ENCODE measurements at places on chromosomes 11 and 22. TPM values are rescaled to one million over a fixed set of nuclear protein-coding genes. Genes with fewer than 3 reads are reported as not detected.

The UCP2 gene
- total RNA-seq, result 12.8 TPM

GRCh38 chr11:82981852-82982251, 80.3 kb downstream of the DDIAS start:
- H3K36me3 ChIP-seq, result peaks cover 13% of the 10 kb centered on the region
- H3K4me1 ChIP-seq, result no peaks in the 10 kb centered on the region
- no peak for DNase-seq
- peak overlapping the region; percentile 42 for H3K4me3 ChIP-seq
- no peak overlapping the region for H3K27ac ChIP-seq

DNA sequence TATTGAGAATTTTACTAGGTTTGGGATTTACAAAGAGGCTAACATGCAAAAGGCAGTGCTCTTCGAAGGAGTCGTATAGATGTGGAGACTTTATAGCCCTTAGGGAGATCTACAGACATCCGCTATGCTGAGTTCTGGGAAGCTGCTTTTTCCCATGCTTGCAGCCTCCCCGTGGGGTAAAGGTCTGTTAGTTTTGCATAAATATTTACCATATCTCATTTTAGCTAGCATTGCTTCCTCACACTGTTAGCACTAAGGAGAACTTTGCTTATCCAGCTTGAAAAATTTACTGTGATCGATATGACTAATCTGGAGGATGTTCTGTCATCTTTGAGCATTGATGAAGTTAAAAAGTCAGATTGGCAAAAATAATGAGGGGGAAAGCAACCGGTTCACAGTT, 18.6 kb downstream of the ARHGEF12 start:
- no peak overlapping the region for H3K4me3 ChIP-seq
- H3K4me1 ChIP-seq, result peaks cover 19% of the 10 kb centered on the region
- H3K27ac ChIP-seq, result no peak overlapping the region
- no peak for DNase-seq
- peaks cover 4% of the 10 kb centered on the region for H3K27me3 ChIP-seq

The DEUP1 gene
- total RNA-seq, result not detected

DNA sequence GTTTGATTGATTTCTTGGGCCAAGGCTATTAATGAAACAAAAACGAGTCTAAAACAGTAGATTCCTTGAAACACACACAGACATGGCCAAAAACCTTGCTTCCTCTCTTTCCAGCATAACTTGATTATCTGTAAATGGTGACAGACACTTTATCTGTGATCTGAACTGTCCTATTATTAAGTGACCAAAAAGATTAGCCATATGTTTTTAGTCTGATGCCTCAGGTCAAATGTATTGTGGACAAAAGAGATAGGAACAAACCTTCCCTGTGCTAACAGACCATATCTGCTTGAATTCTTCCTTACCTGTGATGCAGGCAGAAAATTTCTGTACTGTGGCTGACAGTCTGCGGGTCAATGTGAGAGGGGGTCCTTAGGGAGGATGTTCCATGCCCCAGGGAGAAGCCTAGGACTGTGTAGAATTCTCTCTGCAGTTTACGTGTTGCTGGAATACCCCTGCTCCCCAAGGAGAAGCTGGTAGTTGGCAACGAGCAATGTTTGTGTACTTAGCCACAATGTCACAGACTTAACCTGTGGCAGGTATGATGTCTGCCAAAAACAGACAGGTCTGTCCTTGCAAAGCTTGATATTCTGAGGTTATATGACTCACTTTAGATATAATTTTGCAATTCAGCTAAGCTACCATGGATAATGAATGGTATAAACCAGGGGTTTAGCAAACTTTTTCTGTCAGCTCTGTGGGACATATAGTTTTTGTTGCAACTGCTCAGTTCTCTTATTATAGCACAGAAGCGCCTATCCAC, 31.2 kb downstream of the C11orf71 start:
- peaks cover 2% of the 10 kb centered on the region for H3K4me1 ChIP-seq
- no peak overlapping the region for H3K4me3 ChIP-seq

DNA sequence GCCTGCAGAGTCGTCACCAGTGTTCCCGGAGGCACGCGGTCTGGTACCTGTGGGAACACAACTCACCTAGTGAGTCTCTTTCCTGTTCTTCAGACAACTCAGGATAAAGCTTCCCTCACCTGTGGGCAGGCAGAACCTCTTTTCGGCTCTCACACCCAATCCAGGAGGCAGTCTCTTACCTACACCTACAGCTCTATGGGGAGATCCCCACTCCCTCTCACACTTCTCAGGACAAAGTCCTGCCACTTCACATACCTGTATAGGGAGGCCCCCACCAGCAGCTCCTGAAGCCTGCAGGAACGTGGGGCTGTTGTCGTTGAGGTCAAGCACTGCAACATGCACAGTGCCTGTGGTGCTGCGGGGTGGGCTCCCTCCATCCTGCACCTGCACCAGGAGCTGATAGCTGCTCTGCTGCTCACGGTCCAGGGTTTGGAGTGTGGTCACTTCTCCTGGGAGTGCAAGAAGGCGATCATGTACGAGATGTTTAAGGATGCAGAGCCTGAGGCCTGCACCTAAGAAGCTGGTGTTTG, 12.2 kb upstream of the TPP1 start:
- peaks cover 54% of the 10 kb centered on the region for H3K36me3 ChIP-seq
- peaks cover 5% of the 10 kb centered on the region for H3K4me1 ChIP-seq
- peak overlapping the region; percentile 79 for H3K4me3 ChIP-seq
- no peak for DNase-seq
- peaks cover 15% of the 10 kb centered on the region for H3K27me3 ChIP-seq

GRCh38 chr11:61577383-61578118, 3.3 kb downstream of the SYT7 start:
- peaks cover 17% of the 10 kb centered on the region for H3K4me1 ChIP-seq
- no peak overlapping the region for H3K27ac ChIP-seq
- H3K27me3 ChIP-seq, result peaks cover 7% of the 10 kb centered on the region
- H3K4me3 ChIP-seq, result no peak overlapping the region

DNA sequence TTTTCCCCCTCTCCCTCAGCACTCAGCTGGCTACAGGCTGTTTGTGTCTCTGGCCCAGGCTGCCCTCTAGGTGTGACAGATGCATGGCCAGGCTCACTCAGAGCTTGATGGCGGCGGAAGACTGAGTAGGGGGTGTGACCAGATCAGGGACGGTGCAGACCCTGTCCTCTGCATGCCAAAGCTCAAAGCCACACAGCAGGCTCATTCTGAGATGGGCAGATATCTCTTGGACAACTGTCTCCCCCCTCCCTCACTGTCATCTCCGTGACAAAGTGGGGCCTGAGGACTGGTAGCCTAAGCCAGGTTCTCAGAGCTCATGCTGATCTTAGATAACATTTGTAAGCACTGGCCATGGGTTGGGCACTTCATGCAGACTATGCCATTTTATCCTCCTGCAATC, 231.3 kb downstream of the DSCAML1 start:
- DNase-seq, result no peak
- H3K27me3 ChIP-seq, result peaks cover 8% of the 10 kb centered on the region
- no peak overlapping the region for H3K4me3 ChIP-seq
- H3K27ac ChIP-seq, result no peak overlapping the region
- H3K4me1 ChIP-seq, result no peaks in the 10 kb centered on the region
- no peaks in the 10 kb centered on the region for H3K36me3 ChIP-seq

The MN1 gene
- total RNA-seq, result 9.9 TPM

The PGA5 gene
- total RNA-seq, result 1.2 TPM

- peaks cover 3% of the 10 kb centered on the region for H3K4me1 ChIP-seq
- peaks cover 28% of the 10 kb centered on the region for H3K27me3 ChIP-seq
- H3K36me3 ChIP-seq, result no peaks in the 10 kb centered on the region
Measured at GRCh38 chr11:17473071-17473744, 3.4 kb downstream of the ABCC8 start.

Measured in endothelial cell (in vitro differentiated cells).